Caki2 (cell line): ENCODE measurements at places on chromosomes 3 and 15.

DNA sequence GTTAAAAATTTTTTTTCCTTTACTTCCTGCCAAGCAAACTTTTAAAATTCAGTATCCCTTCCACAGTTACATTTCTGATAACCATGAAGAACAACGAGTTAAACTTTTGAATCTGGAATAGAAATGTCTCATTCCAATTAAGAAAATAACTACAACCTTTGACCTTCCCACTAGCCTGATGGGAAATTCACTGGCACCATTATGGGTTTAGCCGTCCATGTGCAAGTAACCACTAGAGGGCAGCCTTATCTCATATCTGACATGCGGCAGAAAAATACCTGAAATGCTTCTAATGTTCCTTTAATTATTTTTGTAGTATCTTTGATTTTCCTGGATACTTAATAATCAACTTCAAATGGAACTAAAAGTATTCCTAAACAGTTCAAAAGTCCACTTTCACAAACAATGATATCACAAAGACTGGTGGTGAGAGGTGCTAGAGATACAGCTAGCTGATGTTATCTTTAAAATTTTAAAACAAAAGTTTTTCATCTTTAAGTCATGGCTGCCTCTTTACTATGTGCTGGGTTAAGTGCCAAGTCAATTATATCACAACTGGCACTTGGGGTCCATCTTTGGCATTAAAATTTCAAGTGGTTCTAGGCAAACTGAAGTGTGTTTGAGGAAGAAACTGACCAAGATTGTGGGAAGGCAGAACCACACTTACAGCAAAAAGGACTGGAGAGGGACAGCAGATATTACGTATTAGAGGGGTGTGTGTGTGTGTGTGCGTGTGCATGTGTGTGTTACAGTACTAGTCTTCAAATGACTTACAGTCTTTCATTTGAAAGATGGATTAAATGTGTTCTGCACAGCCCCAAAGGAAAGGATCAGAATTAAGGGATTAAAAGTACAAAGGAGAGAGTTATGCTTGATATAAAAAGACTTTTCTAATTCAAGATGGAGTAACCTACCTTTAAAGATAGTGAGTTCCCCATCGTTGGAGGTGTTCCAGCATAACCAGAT, 107.1 kb upstream of the ICE2 start:
- peak; percentile 49 for DNase-seq

GRCh38 chr3:161770484-161771386, 274.1 kb downstream of the OTOL1 start:
- peak; percentile 59 for DNase-seq

GRCh38 chr3:103055021-103055520, 620.3 kb downstream of the ZPLD1 start:
- no peak for DNase-seq

DNA sequence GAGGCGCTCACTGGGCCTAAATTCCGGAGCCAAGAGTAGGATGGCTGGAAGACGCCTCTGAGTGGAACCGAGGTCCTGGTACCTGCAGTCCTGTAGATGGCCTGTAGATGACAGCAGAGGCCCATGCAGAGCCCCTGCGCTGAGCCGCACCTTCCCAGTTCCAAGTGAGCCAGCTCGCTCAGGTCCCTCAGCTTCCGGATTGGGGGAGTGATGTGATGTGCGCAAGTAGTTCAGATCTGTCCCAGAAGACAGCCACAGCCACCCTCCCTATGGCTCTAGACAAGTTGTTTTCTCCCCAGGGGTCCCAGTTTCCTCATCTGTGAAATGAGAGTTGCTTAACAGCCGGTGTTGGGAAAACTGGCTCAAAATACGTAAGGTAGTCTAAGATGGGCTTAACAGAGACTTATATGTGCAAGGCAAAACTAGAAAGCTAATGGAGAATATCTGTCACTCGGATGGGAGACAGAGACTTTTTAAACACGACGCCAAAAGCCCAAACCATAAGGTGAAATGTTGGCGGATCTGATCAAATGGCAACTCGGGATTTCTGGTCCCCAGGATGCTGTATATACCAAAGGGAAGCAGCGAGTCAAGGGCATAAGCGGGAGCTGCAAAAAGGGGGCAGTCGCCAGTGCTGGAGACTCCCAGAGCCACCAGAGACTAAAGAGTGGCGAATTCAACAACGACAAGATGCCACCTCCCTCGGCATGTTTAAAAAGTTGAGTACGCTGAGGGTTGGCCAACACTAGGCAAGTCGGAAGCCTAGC, 765 bp upstream of the MAPKAPK3 start:
- peak; percentile 65 for DNase-seq

- no peak for DNase-seq
Observed at GRCh38 chr3:165440380-165440779, 244.2 kb upstream of the SLITRK3 start.

DNA sequence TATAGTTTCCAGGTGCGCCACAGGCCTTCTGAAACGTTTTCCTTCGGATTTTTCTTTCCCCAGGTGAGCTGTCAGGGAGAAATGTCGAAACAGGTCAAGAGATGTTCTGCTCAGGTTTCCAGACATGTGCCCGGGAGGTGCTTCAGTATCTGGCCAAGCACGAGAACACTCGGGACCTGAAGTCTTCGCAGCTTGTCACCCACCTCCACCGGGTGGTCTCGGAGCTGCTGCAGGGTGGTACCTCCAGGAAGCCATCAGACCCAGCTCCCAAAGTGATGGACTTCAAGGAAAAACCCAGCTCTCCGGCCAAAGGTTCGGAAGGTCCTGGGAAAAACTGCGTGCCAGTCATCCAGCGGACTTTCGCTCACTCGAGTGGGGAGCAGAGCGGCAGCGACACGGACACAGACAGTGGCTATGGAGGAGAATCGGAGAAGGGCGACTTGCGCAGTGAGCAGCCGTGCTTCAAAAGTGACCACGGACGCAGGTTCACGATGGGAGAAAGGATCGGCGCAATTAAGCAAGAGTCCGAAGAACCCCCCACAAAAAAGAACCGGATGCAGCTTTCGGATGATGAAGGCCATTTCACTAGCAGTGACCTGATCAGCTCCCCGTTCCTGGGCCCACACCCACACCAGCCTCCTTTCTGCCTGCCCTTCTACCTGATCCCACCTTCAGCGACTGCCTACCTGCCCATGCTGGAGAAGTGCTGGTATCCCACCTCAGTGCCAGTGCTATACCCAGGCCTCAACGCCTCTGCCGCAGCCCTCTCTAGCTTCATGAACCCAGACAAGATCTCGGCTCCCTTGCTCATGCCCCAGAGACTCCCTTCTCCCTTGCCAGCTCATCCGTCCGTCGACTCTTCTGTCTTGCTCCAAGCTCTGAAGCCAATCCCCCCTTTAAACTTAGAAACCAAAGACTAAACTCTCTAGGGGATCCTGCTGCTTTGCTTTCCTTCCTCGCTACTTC, 3.8 kb downstream of the BHLHE40 start:
- DNase-seq, result peak; percentile 52

DNA sequence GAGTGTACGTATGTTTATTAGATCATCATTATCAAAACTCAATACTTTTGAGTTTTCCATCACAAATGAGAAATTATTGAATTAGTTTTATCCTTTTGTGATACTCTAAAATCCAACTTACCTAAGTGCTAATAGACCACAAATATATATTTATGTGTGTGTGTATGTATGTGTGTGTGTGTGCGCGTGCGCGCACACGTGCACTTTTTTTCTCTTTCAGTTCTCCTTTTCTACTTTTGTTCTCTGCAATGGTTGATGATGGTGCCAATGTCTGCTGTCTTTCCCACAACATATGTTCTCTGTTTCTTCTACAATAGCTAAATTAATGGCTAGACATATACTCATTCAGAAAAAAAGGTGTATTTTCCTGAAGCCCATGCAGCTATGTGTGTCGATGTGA, 571.6 kb upstream of the ARPP21 start:
- DNase-seq, result no peak
